ENCODE measurements at places on chromosomes 13 and 19. TPM values are rescaled to one million over a fixed set of nuclear protein-coding genes. Genes with fewer than 3 reads are reported as not detected.

DNA sequence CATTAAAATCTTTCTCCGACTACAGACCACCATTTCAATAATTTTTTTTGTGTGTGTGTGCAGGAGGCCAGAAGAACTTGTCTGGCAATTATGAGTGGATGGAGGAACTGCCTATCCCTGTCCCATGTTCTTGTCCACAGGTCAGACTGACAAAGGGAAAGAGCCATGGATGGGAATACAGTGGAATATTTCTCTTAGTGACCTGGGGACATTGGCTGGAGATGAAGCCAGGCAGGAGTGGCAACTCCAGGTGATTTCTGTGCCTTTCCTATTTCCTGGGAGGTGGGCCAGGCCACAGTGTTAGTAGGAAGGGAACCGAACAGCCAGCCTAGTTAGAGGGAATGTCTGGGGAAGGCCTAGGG lies 3.7 kb downstream of the PSG9 start:
- DNase-seq, result no peak

DNA sequence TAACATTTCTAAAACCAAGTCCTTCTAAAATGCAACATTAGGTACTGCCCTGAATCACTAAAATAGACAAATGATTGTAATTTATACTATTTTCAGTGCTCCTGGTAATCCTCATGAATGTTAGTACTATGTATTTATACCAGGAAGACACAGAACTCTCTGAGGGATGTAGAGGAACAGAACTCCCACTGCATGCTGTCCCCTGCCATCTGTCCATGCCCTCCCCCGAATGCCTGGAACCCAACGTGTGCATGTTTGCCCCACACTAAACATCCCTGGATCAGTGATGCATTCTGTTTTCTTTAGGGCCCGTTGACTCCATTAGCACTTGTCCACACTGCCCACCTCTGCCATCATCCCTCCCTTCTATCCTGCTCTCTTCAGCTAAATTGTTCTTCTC lies 26.5 kb downstream of the ENOX1 start:
- DNase-seq, result no peak

The ZNF471 gene
- total RNA-seq, result 28.3 TPM

DNA sequence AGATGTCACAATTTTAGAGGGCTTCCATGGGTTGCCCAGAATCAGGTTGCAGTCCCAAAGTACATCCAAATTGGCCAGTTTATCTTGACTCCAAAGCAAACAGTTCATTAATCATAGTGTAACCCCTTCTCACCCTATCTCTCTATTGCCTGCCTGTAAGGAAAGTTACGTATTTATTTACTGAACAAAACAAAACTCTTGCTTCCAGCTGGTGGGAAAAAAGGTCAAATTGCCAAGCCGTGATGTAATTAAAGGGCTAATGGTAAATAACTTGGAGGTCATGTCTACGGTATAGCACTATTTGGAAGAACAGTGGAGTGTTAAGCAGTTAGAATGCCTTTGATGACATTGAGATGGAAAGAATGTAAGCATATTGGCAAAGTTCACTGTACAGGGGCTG lies 214.0 kb downstream of the DLEU7 start:
- no peak for DNase-seq

- no peak for DNase-seq
Observed at GRCh38 chr19:55095260-55096060, 19.8 kb downstream of the EPS8L1 start.

The PET100 gene
- 16.0 TPM for total RNA-seq

DNA sequence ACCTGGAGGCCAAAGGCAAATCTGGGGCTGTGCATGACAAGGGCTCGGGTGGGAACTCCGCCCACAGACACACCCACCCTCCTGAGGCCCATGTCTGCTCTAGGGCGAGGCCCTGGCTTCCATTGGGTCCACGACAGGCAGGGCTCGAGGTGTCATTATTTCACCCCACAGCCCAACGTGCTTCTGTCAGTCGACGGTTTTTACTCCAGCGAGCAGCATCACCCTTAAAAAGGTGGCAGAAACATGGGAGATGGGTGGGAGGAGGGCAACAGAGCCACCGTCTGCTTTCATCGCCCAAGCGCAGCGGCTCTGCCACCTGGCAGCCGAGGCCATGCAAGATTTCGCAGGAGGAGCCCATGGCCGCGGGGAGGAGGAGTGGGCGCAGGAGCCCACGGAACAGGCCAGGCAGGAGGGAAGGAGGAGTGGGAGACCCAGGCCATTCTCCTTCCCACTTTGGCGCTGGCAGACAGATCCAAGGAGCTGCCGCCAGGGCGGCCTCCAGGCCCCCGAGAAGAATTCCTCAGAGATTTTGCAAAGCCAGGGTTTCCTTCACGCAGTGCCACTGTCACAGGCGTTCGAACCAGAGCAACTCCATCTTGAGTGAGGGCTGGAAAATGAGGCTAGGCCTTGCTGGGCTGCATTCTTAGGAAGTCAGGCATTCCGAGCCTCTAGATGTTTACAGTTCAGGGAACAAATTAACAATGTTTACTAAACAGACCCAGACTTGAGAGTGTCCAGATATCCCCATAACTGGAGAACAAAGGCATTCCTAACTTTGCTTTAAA lies 49.3 kb upstream of the TUBGCP3 start:
- DNase-seq, result no peak

The DAND5 gene
- total RNA-seq, result 0.18 TPM

DNA sequence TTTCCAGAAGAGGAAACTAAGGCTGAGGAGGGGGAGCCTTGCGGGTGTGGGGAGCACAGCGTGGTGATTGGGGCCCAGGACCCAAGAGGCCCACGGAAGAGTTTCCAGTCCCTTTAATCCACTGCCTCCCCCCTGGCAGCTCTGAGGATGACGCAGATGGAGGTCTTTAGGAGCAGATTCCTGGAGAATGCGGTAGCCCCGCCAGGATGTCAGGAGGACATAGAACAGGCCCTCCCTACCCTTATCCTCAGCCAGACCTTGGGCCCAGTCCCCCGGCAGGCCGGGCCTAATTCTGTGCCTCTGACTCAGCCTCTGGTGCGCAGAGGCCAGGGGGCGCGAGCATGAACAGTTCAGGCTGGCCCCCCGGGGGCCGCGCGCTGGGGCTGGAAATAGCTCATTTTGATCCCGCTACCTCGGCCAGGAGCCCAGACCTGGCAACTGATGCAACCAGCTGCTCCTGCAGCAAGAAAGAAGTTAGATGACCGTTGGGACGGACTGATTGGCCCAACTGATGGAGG lies 461 bp upstream of the HSPB6 start:
- no peak for DNase-seq

- DNase-seq, result no peak
Observed at GRCh38 chr19:474126-475078, 13.6 kb upstream of the SHC2 start.

DNA sequence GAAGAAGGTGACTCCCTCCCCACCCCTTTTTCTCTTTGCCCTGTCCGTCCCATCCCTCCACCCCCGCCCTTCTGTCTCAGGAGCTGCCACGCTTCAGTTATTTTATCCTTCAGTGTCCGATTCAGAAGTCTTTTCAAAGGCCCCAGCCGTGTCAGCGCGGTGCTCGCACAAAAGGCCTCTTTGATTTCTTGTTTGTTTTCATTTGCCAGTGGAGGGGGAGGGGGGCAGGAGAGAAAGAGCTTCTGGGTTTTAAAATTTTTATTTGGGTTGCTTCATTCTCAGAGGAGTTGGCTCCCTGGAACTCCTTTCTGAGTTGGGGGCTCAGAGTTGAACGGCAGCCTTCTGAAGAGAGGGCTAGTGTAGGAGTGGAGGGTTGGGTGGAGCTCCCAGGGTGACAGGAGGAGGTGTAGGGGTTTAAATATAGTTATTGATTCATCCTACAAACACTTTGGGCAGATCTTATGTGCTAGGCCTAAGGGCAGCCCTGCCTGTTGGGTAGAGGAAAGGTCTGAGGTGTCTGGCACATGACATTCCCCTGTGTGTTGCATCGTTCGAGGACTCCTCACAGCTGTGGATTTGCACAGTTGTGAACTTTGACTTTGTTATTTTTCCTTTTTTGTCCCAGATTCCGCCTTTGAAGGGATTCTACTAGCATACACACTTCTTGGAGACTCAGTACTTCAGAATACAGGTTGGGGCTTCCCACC lies 36.8 kb downstream of the NFIX start:
- DNase-seq, result no peak

The DBP gene
- 3.2 TPM for total RNA-seq

The SCN1B gene
- 7.5 TPM for total RNA-seq

- no peak for DNase-seq
Observed at GRCh38 chr13:32036126-32036695, 4.6 kb downstream of the FRY start.

The TBXA2R gene
- 0.45 TPM for total RNA-seq

The IGFL3 gene
- not detected for total RNA-seq

GRCh38 chr19:54439174-54439851 lies 9.7 kb upstream of the LENG8 start:
- peak; percentile 44 for DNase-seq

The PNMA8A gene
- 41.1 TPM for total RNA-seq

The ZNF14 gene
- 25.0 TPM for total RNA-seq

DNA sequence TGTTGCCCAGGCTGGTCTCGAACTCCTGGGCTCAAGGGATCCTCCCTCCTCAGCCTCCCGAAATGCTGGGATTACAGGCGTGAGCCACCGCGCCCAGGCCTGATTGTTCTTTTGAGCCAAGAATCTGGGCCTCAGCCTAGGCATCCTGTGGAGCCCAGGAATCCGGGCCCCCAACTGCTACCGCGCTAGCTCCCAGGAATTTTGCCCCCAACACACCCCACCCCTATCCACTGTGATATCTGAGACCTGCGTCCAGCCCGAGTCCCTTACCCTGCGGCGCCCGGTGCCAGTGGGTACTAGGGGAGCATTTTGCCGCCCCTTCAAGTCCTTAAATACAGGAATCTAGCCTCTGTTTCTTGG lies 838 bp upstream of the MYADM start:
- DNase-seq, result no peak

The CACNA1A gene
- 119 TPM for total RNA-seq

- DNase-seq, result no peak
Observed at GRCh38 chr13:21018220-21018619, 43.2 kb downstream of the LATS2 start.

DNA sequence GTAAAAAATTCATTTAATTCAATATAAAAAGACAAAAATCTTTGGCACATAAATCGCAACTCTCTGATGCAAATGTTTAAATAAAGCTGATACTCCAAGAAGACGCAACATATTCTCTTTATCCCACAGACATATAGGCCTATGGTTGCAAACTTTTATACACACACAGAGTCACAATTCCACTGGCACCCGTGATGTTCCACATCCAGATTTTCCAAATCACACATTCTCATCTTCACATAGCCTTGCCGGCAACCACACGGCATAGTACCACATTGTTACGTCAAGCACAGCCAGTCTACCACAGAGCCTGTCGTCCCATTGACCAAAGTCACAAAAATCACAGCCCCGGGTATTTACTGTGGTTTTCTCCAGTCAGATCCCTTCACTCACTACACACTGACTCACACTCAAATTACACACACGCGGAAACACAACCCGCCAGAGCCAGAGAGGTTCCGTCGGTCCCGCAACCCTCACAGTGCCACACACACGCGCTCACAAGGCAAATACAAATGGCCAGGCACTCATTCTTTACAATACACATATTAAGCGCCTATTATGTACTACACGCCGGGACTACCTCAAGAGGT lies 546 bp upstream of the ZNF546 start:
- DNase-seq, result peak; percentile 46

GRCh38 chr13:79457948-79458347 lies 23.0 kb upstream of the NDFIP2 start:
- no peak for DNase-seq

The PIP5K1C gene
- 25.2 TPM for total RNA-seq

DNA sequence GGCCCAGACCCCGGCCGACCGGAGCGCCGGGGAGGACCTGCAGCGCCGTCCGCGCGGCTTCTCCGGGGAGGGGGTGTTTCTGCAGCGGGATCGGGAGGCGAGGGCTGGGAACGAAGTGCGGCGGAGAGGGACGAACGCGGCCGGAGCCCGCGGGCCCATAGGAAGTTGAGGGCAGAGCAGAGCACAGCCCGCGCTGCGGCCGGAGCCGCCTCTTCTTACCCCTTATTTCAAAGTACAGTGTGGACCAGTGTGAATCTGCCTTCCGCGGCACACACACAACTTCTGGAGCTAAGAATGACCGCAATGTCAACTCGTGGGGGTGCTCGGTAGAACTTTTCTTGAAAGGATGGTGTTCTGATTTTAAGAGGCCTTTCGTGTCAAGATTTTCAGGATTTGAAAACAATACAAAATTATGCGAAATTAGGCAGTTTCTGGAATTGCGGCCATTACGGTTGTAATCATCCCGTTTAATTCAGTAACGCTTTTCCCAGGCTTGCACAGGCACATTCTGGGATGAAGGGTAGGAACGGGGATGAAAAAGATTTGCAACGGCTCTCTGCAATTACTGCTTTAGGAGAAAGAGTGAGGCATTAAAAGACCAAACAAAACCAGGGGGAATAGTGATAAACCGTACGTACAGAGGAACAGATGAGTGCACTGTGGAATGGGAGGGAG lies 821 bp downstream of the TDRD3 start:
- DNase-seq, result peak; percentile 59

GRCh38 chr19:16003391-16003790 lies 54.6 kb downstream of the OR10H4 start:
- DNase-seq, result no peak

DNA sequence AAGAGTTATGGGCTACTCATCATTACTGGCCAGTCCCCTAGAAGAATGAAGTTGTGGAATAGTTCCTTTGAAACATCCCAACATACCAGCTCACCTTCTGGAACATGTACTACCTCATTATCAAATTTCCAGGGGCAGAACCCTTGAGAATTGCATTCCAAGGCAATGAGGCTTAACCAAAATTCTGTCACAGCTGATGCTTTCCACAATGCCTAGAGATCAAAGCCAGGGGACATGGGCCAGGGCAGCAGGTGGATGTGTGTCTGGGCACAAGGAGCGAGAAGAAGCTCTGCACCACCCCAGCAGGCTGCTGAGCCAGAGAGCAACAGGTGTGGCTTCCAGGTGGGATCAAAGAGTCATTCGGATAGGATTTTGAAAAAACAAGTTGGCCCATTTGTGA lies 362.1 kb downstream of the EFNB2 start:
- DNase-seq, result no peak

DNA sequence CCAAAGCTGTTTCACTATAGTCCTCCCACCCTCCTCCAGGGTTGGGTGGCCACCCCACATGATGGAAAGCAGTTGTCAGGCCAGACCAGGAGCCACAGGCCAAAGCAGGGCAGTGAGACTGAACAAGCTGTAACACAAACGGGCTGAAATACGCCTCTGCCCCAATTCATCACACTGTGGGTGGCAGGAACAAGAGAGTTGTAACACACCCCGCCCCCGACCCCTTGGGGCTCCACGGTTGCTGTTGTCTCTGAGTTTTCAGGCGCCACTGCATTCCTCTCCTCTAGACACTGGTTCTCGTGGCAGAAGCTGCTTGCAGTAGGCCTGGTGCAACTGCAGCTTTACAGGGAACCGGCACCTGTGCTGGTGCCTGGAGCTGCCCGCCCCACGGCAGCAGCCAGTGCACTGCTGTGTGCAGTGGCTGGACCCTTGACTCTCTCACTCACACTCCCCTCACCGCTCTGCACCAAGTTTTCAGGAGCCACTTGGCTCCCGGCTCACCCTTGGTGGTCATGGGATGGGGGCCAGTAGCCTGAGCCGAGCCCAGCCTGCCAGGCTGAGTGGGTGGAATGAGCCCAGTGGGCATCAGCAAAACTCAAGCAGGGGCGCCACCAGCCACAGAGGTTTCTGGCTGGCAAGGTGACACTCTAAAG lies 1314.5 kb upstream of the MIR17HG start:
- no peak for DNase-seq

GRCh38 chr19:49692147-49692506 lies 1.2 kb downstream of the CPT1C start:
- peak; percentile 83 for DNase-seq

The KRI1 gene
- 5.9 TPM for total RNA-seq

Data from cerebellum (tissue), 4 donors.